ENCODE measurements at places on chromosomes 16 and 17.

- no peak for DNase-seq
These were observed 546.4 kb upstream of the EEF2KMT start for GRCh38 chr16:5643855-5644531.

GRCh38 chr17:6812295-6812694 is 19.2 kb downstream of the TEKT1 start:
- DNase-seq: no peak

- DNase-seq: no peak
These were observed 117.2 kb downstream of the SOCS1 start for GRCh38 chr16:11138769-11139325.

GRCh38 chr16:54545854-54546511 is 259.4 kb upstream of the IRX3 start:
- DNase-seq: no peak

DNA sequence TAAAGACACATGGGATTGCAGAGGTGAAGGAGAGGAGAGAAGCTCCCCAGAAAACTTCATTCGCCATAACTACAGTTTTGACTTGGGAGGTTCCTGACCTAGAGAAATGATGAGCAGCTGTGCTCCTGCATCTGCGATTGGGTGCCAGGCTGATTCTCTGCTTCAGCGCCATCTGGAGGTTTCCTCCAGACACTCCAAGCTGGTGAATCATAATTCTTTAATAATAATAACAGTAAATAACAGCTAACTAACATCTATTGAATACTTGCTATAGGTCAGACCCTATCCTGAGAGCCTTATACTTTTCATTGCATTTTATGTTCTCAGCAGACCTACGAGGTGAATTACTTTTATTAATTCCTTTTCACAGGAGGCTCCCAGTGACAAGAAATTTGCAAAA is 575.8 kb downstream of the TOX3 start:
- no peak for DNase-seq

GRCh38 chr17:44223541-44224071 is 4.1 kb upstream of the UBTF start:
- no peak for DNase-seq

DNA sequence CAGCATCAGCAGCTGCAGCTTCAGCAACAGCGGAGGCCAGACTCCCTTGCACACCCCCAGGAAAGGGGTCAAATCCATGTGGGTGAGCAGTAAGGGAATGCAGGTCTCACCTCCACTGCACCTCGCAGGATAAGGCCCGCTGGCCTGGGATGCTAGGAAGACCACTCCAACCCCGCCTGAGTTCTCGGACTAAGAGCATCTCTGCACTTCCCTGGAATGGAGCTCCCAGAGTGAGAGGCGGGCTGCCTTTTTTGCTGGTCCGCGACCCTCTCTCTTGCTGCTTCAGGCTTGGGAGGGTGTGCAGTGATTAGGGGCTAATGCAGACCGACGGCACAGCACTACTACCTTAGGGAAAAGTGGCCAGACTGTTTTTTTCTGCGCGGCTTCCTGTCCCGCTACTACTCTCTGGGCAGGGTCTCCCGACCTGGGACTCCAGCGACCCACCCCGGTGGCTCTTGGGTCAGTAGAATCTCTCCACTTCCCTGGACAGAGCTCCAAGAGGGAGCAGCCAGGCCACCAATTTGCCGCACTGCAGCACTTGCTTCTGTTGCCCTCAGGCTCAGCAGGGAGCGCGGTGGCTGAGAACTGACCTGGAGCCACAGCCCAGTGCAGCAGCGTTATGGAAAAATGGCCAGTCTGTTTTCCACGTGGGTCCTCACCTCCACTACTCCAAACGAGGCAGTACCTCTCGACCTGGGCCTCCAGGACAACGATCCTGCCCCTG is 480.4 kb downstream of the CDH8 start:
- DNase-seq: no peak

GRCh38 chr17:56594320-56595107 is 1.0 kb downstream of the NOG start:
- no peak for DNase-seq

DNA sequence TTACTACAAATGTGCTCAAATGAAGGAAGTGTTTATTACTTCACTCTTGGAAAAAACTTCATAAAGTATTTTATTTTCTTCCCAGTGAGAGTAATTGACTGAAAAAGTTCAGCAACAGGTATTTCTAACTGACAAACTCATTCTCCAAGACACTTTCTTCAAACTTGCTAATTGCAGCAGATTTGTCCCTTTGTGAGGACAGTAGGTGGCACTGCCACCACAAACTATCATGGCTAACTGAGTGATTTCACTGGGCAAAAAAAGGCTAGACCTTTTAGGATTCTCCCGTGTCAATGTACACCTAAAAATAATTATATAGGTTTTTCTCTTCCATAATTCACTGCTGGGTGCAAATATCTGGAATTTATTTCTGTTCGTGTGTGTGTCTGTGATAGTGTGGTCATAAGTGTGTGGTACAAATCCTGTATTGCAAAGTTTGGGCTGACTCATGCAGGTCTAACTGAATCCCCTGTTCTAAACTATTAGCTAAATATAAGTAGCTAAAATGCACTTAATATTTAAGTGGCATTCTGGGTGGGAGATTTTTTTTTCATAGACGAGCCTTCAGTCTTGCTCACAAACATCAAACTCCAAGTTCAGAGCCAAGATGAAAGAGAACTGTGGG is 3.9 kb downstream of the HS3ST3A1 start:
- no peak for DNase-seq

- no peak for DNase-seq
These were observed 273.0 kb upstream of the IRX5 start for GRCh38 chr16:54657709-54658102.

- no peak for DNase-seq
These were observed 238.7 kb upstream of the CIBAR2 start for GRCh38 chr16:85350973-85351372.

GRCh38 chr17:74282587-74283370 is 8.7 kb downstream of the DNAI2 start:
- peak; percentile 19 for DNase-seq

GRCh38 chr16:50498431-50499155 is 49.6 kb upstream of the NKD1 start:
- DNase-seq: no peak

Data from stimulated activated CD8-positive, alpha-beta memory T cell treated with anti-CD3 and anti-CD28 coated beads, Interleukin-7, amount 100 ng/mL, for 4 hours (primary cell).